ENCODE measurements at places on chromosomes 16 and 17. TPM values are rescaled to one million over a fixed set of nuclear protein-coding genes. Genes with fewer than 3 reads are reported as not detected.

CASKIN1 gene
- total RNA-seq = 9.1 TPM

SUPT6H gene
- 44.7 TPM for total RNA-seq

CUEDC1 gene
- 10.9 TPM for total RNA-seq

LITAFD gene
- 0.19 TPM for total RNA-seq

VAT1L gene
- total RNA-seq = 13.4 TPM

VEZF1 gene
- 40.7 TPM for total RNA-seq

GRCh38 chr16:66629856-66630255, 25.4 kb downstream of the CMTM3 start:
- no peak for ATAC-seq

DNA sequence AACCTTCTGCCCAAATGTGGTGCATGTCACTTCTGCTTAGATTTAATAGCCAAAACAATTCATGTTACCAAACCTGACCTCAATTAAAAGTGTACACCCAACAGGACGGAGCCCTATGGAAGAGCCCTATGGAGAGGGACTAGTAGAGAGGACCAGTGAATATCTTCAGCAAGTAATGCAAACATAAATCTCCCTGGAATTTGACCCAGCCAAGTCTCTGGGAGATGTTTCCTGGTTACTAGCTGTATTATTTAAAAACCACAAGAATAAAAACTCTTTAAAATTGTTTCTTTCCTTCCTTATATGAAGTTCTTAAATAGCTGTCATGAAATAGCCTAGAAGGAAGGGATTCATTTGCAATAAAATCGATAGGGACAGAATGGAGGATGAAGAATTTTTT, 255.8 kb downstream of the CDH11 start:
- no peak for ATAC-seq

- no peak for ATAC-seq
Observed at GRCh38 chr17:2214929-2215615, 88.5 kb downstream of the SMG6 start.

- ATAC-seq = peak; percentile 26
Observed at GRCh38 chr17:19753051-19753509, 5.0 kb upstream of the ALDH3A1 start.

- no peak for ATAC-seq
Observed at GRCh38 chr17:31811101-31811500, 47.9 kb downstream of the COPRS start.

DNA sequence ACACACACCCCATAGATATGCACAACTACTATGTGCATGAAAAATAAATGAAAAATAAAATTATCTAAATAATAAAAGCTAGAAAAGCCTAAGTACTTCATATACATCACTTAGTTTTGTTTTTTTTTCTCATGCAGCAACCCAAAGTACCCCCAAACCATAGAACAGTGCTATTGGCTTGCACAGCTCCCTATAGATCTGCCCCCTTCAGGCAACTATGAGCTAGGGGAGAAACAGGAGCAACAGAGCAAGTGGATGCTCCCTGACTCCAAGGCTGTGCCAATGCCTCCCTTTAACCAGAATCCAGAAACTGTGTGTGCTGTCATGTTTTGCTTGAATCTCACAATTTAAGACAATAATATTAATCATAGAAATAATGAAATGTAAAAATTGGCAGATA, 605.5 kb downstream of the TOX3 start:
- no peak for ATAC-seq

- no peak for ATAC-seq
Observed at GRCh38 chr17:77880711-77881450, 77.6 kb upstream of the TNRC6C start.

- ATAC-seq = peak; percentile 71
Observed at GRCh38 chr17:1491443-1492248, 840 bp downstream of the MYO1C start.

- peak; percentile 98 for ATAC-seq
Observed at GRCh38 chr16:15502041-15502725, 67.8 kb downstream of the BMERB1 start.

DNA sequence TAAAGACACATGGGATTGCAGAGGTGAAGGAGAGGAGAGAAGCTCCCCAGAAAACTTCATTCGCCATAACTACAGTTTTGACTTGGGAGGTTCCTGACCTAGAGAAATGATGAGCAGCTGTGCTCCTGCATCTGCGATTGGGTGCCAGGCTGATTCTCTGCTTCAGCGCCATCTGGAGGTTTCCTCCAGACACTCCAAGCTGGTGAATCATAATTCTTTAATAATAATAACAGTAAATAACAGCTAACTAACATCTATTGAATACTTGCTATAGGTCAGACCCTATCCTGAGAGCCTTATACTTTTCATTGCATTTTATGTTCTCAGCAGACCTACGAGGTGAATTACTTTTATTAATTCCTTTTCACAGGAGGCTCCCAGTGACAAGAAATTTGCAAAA, 575.8 kb downstream of the TOX3 start:
- ATAC-seq = peak; percentile 68

- no peak for ATAC-seq
Observed at GRCh38 chr17:20986767-20987510, 55.9 kb downstream of the USP22 start.

GRCh38 chr17:74325743-74326379, at the start of gene KIF19:
Gene KIF19 (plus strand): TSS chr17:74326226. CDS start chr17:74326350, 124 bp downstream.
- ATAC-seq = peak; percentile 81

GRCh38 chr17:69062860-69063581, 2.3 kb upstream of the ABCA9 start:
- ATAC-seq = no peak

GRCh38 chr16:30887927-30888326, 6.0 kb downstream of the BCL7C start:
- no peak for ATAC-seq

GRCh38 chr16:870856-871561, 70.5 kb upstream of the GNG13 start:
- ATAC-seq = no peak

DNA sequence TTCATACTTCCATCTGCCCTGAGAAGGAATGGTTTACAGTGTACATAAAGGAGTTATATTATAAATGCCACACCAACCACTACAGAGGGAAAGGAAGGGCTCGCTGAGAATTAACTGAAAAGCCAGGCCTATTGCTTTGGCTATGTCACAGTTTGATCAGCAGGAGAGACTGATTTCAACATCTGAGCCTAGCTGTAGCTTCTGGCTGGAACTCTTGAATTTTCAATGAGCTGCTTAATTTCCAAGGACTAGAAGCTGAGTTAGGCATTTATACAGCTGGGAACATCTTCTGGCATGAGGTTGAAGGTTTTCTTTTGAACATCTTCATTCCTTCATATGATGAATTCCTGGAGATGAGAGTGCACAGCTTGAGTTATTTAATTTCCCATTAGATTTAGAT, 47.6 kb upstream of the GNAO1 start:
- ATAC-seq = no peak

GRCh38 chr16:52265446-52265861, 281.5 kb downstream of the TOX3 start:
- ATAC-seq = no peak

DNA sequence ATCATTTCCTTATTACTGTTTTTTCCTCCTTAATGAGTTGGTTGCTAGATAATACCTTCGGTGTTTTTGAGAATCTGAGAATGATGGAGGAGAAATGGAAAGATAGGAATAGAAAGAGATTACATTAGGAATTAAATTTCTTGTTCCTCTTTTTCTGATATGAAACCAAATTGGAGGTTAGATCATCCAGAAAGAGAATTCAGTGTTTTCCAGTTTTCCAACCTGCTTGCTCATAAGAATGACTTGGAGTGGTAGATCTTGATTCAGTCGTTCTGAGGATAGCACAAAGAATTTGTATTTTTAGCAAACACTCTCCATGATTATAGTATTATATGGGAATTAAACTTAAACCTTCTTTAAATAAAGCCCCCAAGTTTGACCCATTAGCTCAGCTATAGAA, 35.9 kb downstream of the PITPNC1 start:
- ATAC-seq = no peak

DNA sequence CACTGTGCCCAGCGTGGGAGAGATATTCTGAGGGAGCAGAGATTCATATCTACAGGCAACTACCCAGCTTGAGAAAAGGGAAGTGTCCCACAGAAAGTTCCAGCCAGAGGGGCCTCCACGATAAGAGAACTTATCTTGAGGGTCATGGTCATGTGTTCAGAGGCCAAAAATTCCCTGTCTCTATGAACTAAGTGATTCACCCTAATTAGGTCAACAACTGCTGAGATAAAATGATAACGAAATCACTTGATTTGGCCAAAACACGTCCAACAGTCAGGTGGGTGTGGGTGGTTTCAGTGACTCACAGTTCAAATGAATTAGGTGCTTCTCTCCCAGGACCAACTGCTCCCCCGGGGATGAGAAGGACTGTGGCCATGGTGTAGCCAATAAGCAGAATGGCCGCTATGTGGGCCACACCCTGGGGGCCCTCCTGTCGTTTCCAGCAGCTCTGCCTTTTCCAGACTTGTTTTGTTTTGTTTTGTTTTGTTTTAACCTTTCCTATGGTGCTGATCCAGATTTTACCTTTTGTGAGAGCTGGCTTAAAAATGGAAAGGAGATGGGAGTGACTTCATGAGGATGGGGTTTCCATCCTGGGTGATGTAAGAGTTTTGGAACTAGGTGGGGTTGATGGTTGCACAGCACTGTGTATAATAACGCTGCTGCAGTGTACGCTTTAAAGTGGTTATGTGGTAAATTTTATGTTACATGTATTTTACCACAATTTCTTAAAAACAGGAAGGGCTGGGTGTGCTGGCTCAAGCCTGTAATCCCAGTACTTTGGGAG, 8.7 kb downstream of the DNAI2 start:
- no peak for ATAC-seq

GRCh38 chr16:6009151-6009550, 911.6 kb upstream of the EEF2KMT start:
- no peak for ATAC-seq

All from motor neuron (in vitro differentiated cells).